Central memory CD4-positive, alpha-beta T cell (primary cell): ENCODE measurements at places on chromosomes 5 and 9.

DNA sequence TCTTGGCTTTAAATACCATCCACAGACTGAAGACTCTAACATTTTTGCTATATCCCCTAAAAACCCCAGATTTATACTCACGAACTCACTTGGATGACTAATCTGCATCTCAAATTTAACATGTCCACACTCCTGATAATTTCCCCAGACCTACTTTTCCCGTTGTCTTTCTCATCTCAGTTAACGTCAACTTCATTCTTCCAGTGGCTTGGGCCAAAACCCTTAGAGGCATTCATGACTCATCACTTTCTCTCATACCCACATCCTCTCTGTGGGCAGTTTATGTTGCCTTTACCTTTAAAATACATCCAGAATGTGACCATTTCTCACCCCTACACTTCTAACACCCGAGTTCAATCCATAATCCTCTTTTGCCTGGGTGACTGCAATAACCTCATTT lies 96.7 kb downstream of the EDIL3 start:
- DNase-seq: no peak

- no peak for DNase-seq
Measured at GRCh38 chr9:87540444-87541105, 42.9 kb downstream of the DAPK1 start.

- DNase-seq: no peak
Measured at GRCh38 chr5:52837591-52838001, 49.9 kb downstream of the ITGA1 start.

DNA sequence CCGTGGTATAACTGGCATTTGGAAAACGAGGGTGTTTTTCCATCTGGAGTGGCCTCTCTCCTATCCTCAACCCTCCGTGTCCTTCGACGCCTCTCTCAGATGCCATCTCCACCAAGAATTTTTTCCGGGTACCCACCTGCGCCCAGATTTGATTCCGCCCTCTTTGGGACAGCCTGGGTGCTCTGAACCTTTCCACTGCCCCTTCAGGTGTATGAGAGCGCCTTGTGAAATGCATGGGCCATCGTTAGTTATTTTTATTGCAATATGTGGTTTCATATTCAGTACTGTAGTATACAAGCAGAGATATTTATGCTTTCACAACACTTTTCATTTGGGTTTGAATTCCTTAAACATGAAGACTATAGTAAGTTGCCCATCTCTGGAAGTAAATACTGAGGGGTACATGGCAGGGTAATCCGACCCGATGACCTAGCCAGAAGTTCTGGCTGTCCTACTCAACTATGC lies 78.2 kb upstream of the IFNE start:
- no peak for DNase-seq

- DNase-seq: no peak
Measured at GRCh38 chr9:123011878-123012528, 21.5 kb upstream of the GPR21 start.

DNA sequence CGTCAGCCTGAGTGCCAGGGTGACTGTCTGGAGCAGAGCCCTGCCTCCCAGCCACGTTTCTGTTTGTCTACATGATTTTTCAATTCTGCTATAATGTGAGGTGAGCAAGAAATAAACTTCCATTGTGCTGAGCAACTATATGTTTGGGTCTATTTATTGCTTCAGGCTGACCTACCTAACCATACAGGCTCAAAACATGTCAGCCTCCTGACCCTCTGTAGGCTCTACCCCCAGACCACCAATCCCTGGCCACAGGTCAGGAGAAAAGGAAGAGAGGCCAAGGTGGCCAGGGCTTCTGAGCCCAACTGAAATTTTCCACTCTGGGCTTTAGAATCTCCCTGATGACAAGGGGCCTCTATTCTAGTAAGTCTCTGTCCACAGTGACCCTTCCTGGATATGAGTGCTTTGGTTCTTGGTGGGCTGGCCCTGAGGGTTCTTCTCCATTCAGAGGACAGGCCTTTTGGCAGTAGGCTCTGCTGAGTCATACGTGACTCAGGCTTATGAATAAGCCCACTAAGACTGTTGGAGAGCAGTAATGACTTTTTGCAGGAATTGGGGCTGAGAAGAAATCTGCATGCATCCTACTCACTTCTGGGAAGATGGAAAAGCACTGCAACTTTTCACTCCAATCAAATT lies 117.2 kb upstream of the TBCA start:
- DNase-seq: no peak

- peak; percentile 61 for DNase-seq
Measured at GRCh38 chr5:43073597-43074546, 33.8 kb upstream of the ANXA2R start.

GRCh38 chr9:125544484-125544883 lies 162.5 kb downstream of the MAPKAP1 start:
- DNase-seq: no peak

DNA sequence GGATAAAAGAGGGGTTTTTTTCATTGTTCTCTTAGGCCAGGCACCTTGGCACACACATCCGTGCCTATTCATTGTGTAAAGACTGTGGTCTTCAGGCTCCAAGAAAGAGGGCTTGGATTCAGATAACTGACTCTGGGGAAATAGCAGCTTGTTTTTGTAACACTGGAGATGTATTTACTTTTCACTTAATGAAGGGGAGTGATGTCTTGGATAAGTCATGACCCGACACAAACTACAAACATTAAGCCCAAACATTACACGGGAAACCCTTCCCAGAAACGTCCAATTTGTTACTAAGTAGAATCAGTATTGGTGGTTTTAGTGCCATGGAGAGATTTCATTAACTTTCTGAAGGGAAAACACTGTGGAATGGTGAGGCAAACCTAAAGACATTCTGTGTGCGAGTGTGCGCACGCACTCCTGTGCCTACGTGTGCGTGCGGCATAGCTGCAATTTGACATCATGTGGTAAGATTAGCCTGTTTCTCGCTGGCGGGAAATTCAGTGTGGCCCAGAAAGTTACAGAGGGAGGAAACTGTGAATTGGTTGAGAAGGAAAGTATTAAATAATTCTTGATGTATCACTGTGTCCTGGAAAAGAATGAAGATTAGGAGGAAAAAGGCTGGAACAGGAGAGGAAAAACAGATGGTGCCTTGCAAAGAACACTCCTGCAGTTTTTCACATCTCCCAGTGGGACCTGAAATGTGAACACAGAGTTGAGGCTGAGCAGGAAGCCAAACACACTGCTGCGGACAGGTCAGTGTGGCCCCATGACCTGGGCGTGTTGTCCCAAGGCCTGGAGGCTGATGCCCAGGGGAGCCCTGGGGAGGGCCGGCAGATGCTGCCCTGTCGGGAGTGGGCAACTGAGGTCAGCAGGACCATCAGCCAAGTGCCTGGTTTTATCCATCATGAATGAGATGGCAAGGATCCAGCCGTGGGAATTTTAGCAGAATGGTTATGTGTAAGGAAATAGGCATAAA lies 108.5 kb downstream of the GAS1 start:
- DNase-seq: no peak

DNA sequence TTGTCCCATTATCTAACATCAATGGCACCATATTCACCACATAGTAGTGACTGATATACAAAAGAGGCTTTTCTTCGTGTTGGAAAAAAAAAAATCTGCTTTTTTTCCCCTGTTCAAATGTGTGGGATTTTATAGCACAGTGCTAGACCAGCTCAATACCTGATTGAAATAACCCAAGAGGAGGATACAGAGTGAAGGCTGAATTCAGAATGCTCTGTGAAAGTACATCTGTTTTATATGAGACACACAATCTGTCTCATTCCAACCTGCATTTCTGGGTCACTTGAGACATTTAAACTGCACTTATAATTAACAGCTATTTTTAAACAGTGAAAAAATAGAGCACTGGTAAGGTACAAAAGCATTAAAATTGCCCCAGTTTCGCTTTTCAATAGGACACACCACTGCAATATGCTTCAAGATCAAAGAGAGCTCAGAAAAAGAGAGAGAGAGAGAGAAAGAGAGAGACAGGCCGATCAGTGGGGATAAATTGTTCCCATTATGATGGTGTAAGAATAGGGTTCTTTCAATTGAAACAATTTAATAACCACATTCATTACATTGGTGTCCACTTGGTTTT lies 179.3 kb downstream of the NR2F1-AS1 start:
- no peak for DNase-seq

- no peak for DNase-seq
Measured at GRCh38 chr5:73183481-73183891, 10.5 kb downstream of the TMEM174 start.

GRCh38 chr9:18396102-18396728 lies 77.7 kb upstream of the ADAMTSL1 start:
- no peak for DNase-seq

- DNase-seq: peak; percentile 32
Measured at GRCh38 chr5:1111241-1111726, 579 bp downstream of the SLC12A7 start.

GRCh38 chr5:172111852-172112225 lies 76.2 kb downstream of the STK10 start:
- no peak for DNase-seq

- DNase-seq: peak; percentile 35
Measured at GRCh38 chr5:158958021-158958994, 141.4 kb downstream of the EBF1 start.

GRCh38 chr9:32339424-32339823 lies 45.0 kb upstream of the ACO1 start:
- no peak for DNase-seq

DNA sequence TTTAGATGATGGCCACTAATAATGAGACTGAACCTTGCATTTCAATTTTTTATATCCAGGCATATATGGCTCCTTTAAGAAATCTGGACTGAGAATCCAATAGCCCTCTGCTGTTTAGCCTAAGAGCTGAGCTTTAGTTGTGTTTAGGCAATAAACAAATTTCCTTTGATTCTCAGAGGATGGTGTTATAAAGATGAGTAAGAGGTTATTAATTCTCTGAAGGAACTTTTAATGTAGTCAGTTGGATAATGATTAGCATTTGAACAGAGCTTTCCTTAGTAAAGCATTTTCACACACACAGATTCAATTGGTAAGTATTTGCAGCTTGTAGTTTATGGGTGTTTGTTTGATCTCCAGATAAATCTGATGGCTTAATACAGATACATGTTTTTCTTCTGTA lies 149.6 kb downstream of the PRR16 start:
- no peak for DNase-seq

- no peak for DNase-seq
Measured at GRCh38 chr5:179118756-179119414, 58.7 kb downstream of the ZNF354C start.

- no peak for DNase-seq
Measured at GRCh38 chr5:136769900-136770684, 404.7 kb upstream of the TRPC7 start.

GRCh38 chr9:93962561-93963440 lies 7.6 kb upstream of the BARX1 start:
- DNase-seq: peak; percentile 71

DNA sequence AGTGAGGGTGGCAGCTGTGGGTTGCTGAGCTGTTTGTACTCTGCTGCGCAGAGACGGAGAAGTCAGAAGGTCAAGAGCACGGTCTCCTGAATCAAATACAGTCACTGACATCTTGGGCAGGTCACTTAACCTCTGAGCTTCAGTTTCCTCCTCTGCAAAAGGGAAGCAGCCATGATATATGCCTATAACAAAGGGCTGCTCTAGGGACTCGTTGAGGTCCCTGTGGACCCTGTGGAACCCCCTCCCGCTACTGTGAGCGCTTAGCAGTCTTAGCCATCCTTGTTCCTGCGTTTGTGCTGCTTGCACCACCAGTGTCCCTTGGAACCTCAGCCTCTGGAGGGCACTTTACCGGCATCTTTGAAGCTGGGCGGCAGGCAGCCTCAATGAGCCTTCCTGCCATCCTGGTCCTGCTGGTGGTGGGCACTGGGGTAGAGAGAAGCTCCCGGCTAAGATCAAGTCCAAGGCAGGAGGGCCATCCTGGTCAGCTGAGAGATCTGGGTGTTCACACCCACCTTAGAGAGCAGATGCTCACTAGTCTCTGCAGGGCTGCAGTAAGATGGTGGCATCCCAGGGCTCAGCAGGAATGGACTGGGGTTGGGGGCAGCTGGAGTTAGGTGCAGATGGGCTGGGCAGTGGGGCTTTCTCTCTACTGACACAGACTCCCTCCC lies 8.7 kb downstream of the JADE2 start:
- DNase-seq: no peak

DNA sequence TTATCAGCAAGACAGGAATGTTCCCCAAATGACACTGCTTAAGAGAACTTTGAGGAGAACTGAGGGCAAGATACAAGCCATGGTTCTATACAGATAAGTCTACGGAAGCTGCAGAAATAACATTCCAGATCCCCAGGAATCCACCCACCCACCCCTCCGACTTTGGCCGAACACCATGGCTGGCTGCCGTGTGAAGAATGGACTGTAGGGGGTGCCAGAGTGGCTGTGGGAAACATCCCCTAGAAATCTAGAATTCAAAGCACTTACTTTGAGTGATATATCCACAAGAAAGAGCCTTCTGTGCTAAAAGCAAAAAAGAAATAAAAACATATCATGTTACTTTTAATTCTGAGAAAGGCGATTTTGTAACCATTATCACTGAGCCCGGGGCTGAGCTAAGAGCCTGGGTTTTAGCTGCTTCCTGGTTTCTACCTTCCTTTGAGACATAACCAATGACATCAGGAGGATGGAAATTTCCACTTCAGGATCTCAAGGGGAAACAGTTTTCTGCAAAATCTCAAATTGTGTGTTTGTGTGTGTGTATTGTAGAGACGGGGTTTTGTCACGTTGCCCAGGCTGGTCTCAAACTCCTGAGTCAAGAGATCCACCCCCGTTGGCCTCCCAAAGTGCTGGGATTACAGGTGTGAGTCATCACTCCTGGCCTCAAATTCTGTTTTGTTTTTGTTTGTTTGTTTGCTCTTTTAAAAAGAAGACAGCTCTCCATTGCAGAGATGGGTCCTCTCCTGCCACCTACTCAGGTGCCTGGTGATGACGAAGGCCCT lies 36.4 kb downstream of the GGTA1 start:
- no peak for DNase-seq

DNA sequence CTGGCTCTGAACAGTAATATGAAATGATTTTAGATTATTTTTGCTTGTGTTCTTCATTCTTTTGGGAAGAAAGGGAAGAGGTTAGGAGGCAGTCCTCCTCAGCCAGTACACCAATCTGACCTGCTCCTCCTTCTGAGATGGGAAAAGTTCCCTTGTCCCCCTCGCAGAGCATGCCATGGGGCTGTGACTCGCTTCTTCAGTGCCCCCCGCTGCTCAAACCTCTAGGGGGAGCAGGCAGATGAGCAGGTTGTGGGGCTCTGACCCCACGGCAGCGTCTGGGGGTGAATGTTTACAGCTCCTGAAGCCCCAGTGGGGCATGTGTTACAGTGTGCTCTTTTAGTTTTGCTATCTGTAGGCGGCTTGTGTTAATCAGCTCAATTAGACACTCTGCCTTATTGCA lies 50.9 kb upstream of the KLF9 start:
- no peak for DNase-seq

GRCh38 chr5:137279521-137280231 lies 219.4 kb downstream of the SPOCK1 start:
- DNase-seq: no peak

GRCh38 chr9:4742246-4742645 lies 1.2 kb upstream of the AK3 start:
- no peak for DNase-seq

DNA sequence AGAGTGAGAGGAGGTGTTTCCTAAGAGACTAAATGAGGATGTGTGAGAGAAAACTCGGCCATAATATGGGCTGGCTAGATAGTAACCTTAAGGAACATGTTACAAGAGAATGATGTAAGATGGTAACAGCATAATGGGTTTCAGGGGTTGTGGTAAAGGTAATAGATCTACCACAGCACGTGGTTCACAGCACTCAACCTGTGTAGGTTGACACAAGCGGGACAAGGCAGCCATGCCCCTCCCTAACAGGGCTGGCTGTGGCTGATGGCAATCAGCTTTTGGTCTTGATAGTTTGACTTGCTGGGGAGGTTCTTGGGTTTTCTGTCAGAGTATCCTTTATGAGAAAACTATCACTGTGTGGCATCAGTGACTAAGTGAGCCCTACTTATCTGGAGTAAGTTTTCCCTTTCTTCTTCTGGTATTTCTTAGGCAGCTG lies 138.6 kb downstream of the TRIO start:
- no peak for DNase-seq
